ENCODE measurements at places on chromosomes 16 and 17.
A peak's percentile ranks its signal among the peaks of the same experiment; 100 is the strongest.

DNA sequence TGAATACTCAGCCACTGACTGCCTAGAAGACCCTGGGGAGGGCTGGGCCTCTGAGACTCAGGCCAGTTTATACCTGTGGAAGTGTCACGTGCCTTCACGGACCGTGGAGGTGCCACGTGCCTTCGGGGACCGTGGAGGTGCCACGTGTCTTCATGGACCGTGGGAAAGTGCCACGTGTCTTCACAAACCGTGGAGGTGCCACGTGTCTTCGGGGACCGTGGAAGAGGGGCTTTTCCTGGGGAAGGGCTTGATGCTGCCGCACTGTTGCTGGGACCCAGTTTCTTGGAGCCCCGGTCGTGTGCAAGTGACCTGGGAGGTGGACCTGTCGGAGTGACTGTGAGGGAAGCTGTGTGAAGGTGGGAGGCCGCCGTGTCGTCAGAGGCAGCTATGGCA lies 166.2 kb downstream of the BANP start:
- no peak for DNase-seq

DNA sequence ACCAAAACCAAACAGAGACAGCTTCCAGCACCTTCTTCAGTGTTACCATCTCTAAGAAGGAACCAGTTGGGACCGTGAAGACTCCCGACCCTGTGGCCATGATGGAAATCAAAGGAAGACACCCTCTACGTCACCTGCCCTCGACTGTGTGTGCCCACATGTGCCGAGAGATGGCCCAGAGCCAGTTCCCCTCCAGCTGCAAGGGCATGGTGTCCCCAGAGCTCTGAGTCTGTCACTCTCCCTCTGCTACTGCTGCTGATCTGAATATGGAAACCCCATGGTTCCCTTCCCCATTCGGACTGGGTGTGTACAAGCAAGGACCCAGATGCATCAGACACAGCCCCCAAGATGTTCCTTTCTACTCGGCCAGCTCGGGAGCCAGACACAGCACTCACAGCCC lies 76.4 kb downstream of the SOCS1 start:
- DNase-seq, result no peak

- no peak for DNase-seq
Observed at GRCh38 chr17:63040816-63041215, 74.8 kb downstream of the TANC2 start.

DNA sequence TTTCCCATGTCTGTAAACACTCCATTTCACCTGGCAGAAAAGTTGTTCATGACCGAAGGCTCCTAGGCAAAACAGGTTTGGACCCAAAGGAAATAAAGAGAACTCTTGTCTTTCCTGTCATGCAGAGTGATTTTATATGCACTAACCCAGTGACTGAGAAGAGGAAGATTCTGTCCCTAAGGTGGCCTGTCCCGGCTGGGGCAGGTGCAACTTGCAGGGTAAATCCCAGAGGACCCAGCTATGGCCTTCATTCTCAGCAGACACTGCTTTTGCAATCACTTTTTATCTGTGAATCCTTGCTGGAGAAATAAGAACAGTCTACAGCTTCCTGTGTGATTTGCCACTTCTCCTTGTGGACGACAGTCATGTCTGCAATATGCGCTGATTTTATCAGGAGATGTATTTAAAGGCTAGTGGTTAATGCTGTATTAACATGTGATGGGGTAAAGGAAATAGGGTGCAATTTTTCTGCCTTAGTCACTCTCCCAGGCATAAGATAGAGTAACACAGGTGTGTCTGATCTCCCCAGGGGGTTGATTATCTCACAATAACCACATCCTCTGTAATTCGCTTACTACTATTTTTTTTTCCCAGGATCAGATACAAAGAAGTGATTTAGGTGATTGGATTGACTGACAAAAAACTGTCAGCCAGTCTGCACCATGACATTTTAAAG lies 696.8 kb upstream of the SOX9 start:
- peak; percentile 2 for DNase-seq

DNA sequence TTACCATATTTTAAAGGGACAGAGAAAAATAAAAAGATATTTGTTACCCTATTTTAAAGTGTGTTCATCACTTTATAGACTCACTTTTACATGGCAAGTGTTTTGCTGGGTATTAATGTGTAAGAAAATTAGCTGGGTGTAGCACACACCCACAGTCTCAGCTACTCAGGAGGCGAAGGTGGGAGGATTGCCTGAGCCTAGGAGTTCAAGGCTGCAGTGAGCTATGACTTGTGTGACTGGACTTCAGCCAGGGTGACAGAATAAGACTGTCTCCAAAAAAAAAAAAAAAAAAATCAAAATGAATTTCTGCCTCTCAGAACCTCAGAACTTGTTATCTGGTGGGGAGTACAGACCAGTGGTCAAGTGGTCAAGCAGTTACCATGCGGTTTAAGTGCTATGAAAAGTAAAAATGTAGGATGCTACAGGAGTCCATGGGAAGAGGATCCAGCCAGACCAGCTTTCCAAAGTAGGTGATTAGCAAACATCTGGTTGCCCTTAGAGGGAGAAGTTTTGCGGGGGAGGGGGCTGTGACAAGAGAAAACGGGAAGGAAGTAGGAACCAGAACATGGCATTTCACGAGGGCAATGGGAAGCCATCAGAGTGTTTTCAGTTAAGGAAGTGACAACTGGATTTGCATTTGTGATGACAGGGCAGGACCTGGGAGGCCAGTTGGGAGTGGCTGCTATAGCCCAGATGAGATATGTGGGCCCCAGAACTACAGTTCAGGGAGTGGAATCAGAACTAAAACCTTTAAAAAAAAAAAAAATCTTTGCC lies 13.9 kb downstream of the CNEP1R1 start:
- DNase-seq, result no peak

DNA sequence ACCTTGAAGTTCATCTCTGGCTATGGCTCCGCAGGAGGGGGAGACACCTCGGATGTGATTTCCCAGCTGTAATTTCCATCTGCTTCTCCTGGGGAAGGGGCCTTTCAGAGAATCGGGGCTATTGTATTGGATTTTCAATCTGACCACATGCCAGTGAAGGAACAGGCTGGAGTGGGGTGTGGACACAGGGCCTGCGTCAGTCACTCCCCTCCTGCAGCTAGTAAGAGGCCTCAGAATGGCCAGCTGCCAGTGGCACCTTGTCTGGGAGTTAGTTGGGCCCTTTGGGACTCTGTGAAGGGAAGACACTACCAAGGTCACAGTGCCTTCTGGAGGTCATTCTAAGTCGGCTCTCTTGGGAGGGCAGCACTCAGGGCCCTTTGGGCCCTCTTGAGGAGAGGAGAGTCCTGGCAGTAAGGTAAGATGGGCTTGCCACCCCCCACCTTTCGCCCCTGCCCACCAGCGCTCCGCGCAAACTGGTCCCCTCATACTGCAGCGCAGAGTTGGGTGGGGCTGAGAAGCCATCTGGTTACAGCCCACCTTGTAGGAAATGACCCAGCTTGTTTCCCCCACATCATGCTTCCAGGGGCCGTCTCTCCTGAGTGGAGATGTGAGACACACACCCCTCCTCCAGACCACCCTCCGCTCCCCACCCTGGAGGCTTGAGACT lies 5.4 kb downstream of the NXPH3 start:
- no peak for DNase-seq

DNA sequence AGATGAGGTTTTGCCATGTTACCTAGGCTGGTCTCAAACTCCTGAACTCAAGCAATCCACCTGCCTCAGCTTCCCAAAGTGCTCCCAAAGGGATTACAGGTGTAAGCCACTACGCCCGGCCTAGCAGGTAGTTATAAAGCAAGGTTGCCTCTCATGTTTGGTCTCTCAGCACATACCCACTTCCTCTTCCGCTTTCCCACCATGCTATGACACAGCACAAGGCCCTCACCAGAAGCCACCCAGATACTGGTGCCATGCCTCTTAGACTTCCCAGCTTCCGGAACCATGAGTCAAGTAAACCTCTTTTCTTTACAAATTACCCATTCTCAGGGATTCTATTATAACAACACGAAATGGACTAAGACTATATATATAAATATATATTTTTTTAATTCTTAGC lies 143.6 kb downstream of the COPRS start:
- DNase-seq, result no peak

DNA sequence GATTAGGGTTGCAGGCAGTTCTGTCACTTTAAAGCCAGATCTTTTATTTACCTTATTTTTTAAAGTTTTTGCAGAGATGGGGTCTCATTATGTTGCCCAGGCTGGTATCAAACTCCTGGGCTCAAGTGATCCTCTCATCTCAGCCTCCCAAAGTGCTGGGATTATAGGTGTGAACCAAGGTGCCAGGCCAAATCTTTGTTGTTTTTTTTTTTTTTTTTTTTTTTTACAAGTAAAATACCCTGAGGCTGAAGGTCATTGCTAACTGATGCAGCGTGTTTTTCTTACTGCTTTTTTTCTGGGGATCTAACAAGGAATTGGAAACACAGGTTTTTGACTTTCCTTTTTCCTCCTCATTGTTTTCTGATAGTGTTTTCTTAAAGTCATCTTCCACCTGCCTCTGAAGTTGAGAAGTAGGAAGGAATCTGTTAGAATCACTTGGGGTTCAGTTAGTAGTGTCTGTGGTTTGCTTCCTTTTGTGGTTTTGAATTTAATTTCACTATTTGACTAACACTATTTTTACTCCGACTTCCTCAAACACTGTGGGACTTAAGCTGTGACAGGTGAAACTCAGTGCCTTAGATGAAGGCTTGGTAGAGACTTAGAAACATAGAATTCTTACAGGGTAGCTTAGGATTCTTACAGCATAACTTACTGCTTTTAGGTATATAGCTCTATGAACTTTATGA lies 22.2 kb downstream of the CLTC start:
- DNase-seq, result no peak

GRCh38 chr16:68408428-68408827 lies 39.9 kb downstream of the SMPD3 start:
- DNase-seq, result no peak

DNA sequence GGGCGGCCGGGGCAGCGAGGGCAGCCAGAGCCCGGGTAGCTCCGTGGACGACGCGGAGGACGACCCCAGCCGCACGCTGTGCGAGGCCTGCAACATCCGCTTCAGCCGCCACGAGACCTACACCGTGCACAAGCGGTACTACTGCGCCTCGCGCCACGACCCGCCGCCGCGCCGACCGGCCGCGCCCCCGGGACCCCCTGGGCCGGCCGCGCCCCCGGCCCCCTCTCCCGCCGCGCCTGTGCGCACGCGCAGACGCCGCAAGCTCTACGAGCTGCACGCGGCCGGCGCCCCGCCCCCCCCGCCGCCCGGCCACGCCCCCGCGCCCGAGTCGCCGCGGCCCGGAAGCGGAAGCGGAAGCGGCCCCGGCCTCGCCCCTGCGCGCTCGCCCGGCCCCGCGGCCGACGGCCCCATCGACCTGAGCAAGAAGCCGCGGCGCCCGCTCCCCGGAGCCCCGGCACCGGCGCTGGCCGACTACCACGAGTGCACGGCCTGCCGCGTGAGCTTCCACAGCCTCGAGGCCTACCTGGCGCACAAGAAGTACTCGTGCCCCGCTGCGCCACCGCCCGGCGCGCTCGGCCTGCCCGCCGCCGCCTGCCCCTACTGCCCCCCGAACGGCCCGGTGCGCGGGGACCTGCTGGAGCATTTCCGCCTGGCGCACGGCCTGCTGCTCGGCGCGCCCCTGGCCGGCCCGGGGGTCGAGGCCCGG lies 36.1 kb upstream of the ZC3H18 start:
- DNase-seq, result no peak

- no peak for DNase-seq
Observed at GRCh38 chr16:4245077-4245791, 3.4 kb upstream of the SRL start.

DNA sequence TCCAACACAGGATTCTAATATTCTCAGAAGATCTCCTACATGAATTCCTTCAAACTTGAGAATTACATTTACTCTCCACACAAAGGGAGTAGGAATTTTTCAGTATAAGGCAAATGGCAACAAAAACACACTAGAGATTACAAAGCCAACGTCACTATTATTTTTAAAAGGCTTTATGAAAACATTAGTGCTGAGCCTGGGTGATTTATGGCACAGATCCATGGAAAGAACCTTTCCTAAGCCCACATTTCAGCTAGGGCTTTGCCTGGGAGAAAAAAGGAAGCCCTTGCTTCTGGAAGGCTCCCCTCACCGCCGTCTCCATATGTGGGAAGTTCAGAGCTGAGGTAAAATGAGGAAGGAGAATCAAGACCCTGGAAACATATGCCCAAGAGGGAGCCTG lies 499.4 kb upstream of the HSBP1 start:
- DNase-seq, result no peak

DNA sequence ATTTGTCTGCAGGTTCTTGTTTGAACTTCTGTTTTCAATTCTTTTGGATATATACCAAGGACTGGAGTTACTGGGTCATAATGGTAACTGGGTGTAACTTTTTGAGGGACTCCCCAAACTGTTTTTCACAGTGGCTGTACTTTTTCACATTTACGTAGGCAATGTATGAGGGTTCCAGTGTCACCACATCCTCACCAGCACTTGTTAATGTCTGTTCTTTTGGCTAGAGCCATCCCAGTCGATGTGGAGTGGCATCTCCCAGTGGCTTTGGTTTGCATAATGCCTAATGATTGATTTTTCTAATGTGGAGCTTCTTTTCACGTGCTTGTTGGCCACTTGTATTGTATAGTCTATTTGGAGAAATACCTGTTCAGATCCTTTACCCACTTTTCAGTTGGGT lies 59.3 kb downstream of the SPECC1 start:
- no peak for DNase-seq

DNA sequence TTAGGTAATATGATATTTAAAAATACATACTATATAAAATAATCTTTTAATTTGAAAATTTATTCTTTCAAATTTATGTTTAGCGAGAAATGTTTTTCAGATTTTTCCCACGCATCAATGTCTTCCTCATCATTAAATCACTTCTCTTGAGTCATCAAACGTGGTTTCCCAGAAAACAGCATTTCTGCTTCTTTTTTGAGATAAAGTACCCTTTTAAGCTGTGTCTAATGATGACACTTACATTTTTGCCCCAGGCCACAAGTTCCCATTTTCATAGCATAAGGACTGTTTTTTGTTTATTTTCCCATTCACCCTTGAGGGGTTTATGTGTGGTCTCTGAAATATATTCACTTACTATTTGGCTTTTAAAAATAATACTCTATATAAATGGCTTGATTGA lies 139.0 kb upstream of the HS3ST3A1 start:
- DNase-seq, result no peak

DNA sequence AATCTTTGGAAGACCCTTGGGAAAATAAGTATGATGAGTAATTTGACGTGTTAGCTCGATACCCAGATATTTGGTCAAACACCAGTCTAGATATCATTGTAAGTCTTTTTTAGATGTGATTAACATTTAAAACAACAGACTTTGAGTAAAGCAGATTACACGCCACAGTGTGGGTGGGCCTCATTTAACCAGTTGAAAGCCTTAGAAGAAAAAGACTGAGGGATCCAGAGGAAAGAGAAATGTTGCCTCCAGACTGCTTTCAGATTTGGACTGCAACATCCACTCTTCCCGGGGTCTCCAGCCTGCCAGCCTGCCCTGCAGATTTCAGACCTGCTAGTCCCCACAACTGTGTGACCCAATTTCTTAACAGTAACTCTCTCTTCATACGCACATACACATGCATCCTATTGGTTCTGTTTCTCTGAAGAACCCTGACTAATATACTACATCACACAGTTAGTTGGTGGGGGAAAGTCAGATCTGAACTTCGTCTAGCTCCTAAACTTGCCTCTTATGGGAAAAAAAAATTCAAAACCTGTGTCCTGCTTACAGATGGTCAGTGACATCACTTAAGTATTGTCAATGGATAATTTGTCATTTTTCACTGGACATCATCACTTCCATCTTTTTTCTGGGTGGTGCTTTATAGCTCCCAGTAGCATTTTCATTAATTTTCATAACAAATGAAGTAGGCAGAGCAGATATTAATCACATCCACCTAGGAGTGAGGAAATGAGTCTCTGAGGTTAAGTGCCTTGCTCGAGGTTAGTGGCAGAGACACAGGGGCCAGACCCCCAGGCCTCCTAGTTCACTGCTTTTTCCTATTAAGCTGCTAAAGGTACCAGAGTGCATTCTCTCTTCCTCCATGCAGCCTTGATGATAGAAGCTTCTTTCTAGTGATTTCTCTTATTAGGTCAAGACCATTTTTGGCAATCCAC lies 107.7 kb upstream of the TOB1 start:
- no peak for DNase-seq

Measured in iPS DF 6.9 (cell line).